Lung microvascular endothelial cell (primary cell): ENCODE measurements at places on chromosomes 3 and 15.
A peak's percentile ranks its signal among the peaks of the same experiment; 100 is the strongest.

DNA sequence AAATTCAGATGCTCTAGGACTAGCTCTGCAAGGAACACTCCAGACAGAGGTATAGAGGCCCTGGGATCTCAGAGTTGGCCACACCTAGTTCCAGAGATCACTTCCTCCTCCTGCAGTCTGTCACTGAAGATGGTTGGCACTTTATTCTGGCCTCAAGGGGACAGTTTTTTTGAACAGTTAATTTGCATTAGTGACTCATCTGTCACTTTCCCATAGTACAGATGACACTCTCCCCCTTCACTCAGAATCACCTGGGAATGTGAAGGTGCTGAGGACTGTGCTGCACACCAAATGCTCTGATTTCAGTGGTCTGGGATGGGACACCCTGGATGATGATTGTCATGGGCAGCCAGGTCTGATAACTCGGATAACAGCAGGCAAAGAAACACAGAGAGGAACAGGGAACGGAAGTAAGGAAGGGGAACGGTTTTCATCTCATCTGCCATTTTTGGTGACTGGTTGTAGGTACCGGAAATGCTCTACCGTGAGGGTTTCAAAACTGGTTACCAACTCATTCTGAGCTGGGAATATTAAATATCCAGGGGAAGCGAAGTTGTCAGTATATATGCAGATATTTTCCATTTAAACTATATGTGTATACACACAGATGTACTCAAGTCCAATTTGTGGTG is 232.5 kb upstream of the ST8SIA2 start:
- DNase-seq, result no peak

DNA sequence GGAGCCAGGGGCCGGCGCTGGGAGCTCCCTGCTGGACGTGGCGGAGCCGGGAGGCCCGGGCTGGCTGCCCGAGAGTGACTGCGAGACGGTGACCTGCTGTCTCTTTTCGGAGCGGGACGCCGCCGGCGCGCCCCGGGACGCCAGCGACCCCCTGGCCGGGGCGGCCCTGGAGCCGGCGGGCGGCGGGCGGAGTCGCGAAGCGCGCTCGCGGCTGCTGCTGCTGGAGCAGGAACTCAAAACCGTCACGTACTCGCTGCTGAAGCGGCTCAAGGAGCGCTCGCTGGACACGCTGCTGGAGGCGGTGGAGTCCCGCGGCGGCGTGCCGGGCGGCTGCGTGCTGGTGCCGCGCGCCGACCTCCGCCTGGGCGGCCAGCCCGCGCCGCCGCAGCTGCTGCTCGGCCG is 1.5 kb downstream of the SMAD6 start:
- peak; percentile 67 for DNase-seq

DNA sequence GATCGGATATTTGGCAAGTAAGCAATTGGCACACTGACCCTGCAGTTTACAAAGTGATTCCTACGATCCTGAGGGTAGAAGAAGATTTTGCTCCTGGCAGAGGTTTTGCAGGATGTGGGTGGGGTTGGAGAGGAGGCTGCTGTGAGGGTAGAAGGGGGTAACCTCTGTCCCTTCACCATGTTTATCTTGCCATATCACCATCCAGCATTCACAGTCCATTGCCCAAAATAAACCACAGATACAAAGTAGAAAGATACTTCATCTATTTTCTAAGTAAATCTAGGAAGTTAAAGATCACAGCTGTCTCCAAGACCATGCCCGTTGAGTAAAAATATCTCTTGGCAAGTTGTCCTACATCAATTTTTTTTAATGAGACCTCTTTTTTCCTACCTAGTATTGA is 51.6 kb downstream of the LIPC start:
- no peak for DNase-seq

DNA sequence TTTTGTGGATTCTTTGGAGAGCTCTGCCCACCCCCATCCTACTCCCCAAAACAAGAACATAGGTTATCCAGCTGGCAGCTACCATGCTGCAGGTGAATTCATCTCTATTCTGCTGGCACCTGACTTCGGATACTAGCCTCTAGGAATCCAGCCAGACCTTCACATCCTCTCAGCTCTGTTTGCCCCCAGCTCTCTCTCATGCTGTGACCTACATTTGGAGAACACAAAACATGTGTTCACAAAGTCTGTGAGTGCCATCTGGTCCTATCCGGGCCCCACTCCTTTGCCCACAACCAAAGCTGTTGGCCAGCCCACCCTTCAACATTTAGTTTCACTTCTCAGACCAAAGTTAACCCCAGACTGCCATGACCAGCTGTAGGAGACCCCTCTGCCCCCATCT is 89.4 kb upstream of the C3orf80 start:
- no peak for DNase-seq

GRCh38 chr3:12615266-12615665 is 48.7 kb downstream of the RAF1 start:
- DNase-seq, result no peak

DNA sequence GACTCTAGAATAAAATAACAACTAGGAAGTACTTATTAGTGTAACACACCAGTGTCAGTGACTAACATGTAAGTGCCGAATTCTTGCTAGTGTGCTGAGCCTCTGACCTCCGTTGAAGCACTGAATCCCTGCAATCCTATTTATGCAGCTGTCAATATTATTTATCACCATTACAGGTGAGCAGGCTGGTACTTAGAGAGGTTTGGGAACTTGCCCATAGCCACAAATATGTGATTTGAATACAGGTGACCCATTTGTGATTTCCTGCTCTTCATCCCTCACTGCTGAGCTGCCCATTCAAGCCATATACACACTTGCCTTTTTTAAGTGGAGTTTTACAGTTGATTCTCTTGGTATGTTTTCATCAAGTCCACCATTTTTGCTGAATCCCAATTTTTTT is 12.2 kb downstream of the EIF4E3 start:
- DNase-seq, result no peak

DNA sequence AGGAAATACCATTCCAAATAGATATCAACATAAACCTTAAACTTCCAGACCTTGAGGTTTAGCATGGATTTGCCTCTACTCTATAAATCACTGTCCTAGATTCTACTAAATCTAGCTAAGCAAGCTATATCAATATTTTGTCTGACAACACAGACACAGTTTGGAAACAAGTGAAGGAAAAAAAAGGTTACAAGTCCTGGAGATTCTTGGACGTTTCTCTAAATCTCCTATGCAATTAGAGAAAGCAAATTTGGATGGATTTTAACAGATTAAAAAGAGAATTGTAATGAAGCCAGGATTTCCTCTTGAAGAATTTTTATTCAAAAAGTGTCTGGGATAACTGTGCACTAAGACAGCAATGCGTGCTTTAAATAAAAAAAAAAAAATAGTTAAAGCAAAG is 441.1 kb upstream of the DPH6 start:
- DNase-seq, result no peak

- no peak for DNase-seq
Measured at GRCh38 chr3:44280631-44281030, 38.9 kb downstream of the TOPAZ1 start.

GRCh38 chr3:174986685-174987084 is 127.6 kb downstream of the NAALADL2 start:
- no peak for DNase-seq

DNA sequence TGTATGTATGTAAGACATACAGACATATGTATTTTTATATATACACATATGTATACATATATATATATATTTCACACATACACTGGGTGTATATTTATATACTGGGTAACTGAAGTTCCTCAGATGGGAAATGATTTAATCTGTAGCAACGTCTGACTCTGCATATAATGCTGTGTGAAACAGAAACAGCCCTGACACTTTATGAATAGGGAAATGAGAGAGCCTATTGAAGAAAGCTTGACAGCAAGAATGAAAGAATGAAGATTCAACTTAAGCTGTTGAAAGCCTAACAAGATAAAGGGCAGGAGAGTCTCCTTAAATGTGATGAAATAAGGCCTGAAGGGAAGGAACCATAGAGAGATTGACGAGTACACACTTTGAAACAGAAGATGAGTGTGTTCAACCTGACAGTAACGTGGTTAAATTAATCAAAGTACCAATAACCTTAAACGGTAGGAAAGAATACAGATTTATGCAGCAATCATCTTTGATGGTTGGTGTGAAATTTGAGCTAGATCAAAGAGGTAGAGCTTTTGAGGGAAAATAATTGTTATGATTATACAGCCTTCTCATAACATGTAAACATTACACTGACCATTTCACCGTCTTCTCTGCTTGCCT is 169.9 kb downstream of the MECOM start:
- no peak for DNase-seq
